Immature natural killer cell (primary cell): ENCODE measurements at places on chromosomes 5 and 9. TPM values are rescaled to one million over a fixed set of nuclear protein-coding genes. Genes with fewer than 3 reads are reported as not detected.

SEMA6A gene
- 0.19 TPM for polyA plus RNA-seq

FUBP3 gene
- polyA plus RNA-seq: 16.3 TPM

CD274 gene
- polyA plus RNA-seq: 3.1 TPM

FOXD4L3 gene
- polyA plus RNA-seq: not detected
